ENCODE measurements at places on chromosomes 11 and 22. TPM values are rescaled to one million over a fixed set of nuclear protein-coding genes. Genes with fewer than 3 reads are reported as not detected.

Gene KRTAP5-7
- not detected for total RNA-seq

DNA sequence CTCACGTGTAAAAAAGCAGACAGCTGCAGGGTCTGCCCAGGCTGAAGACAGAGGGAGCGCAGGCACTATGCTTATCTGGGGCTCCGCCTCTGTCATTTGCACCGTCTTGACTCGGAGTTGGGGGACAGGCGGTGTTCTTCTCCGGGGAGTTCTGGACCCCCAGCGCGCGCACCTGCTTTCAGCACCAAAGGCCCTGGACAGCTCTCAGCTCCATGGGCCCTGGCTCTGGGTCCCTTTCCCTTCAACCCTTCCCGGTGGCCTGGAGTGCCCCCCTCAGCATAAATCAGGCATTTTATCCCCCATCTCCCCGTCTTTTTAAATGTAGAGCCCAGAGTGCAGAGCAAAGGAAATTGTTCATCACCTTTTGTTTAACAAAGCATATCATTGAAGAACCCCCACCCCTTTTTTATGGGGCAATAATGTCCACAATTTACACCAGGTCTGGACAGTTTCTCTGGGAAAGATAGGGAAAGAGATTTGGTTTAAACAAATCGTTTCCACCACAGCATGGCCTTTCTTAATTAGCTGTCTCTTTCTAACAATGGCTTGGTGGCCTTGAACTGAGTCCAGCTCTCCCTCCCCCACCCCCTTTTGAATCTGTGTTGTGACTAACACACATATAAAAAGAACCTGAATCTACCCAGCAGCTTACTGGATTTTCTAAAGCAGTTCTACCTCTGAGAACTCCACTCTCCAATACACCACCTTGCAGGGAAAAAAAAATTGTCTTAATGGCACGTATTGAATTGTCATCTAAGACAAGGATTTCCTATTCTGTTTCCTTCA is 1.7 kb downstream of the SEZ6L start:
- peak; percentile 41 for DNase-seq

Gene TMPRSS6
- not detected for total RNA-seq

DNA sequence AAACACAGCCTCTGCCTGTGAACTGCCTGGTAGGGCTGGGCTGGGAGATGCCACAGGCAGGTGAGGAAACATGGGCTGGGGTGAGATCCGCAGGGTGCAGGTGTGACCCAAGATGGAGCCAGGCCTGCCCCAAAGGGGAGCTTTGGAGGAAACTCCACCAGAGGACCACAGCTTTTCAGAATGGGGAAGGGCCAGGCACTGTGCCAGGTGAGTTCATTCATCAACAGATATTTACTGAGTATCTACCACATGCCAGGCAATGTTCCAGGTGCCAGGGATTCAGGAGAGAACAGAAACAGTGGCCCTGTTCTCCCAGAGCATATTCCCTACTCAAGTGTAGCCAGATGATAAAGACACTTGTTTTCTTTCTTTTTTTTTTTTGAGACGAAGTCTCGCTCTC is 11.2 kb downstream of the RTN4RL2 start:
- DNase-seq: no peak

- no peak for DNase-seq
Measured at GRCh38 chr22:47288680-47289079, 526.2 kb downstream of the TBC1D22A start.

Gene OR4C3
- total RNA-seq: not detected

Gene OR10AG1
- not detected for total RNA-seq

DNA sequence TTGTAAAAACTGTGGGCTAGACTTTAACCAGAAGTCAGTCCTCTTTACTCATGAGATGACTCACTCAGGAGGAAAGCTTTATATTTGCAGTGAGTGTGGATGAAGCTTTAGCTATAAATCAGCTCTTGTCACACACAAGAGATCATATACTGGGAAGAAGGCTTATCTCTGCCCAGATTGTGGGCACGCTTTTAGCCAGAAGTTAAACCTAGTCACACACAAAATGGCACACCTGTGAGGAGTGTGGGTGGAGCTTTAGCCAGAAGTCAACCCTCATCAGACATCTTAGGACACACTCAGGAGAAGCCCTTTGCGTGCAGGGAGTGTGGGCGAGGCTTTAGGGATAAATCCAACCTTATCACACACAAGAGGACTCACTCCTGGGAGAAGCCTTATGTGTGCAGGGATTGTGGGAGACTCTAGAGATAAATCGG is 706.9 kb upstream of the LUZP2 start:
- no peak for DNase-seq

DNA sequence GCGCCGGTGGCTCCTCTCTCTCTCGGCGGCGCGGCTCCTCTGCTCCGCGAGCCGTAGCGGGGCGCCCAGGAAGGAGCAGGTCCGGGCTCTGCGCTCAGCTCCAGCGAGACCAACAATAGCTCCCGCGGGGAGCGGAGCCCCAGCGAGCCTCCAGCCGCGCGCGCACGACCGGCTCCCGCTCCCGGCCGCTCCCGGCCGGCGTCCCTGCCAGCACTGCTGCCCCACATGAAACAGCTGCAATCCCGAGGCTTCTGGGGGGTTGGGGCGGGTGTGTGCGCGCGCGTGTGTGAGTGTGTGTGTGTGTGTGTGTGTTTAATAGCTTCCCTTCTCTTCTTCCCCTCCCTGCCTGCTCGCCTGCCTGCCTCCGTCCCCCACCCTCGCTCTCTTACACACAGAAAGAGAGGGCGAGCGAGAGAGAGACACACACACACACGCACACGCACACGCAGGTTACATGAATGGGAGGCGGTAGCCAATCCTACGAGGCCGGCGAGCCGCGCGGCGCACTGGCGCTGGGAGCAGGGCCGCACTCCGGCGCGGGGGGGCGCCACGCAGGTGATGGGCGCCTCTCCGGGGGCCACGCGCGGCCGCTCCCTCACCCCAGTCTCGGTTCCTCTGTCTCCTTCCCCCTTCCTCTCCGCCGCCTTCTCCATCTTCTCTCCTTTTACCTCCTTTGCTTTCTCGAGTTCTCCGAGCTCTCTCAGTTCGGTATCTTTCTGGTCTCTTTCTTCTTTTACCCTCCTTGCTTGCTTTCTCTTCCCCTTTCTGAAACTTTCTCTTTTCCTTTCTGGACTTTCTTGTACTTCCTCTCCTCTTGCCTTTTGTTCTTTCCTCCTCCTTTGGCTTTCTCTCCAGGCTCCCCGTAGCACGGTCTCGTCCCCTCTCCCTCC is at the start of gene TENM4:
Gene TENM4 (minus strand): TSS at position 460 of the 890 bp plus-strand sequence. CDS start 371,086 bp downstream, outside the sequence.
- DNase-seq: peak; percentile 77

DNA sequence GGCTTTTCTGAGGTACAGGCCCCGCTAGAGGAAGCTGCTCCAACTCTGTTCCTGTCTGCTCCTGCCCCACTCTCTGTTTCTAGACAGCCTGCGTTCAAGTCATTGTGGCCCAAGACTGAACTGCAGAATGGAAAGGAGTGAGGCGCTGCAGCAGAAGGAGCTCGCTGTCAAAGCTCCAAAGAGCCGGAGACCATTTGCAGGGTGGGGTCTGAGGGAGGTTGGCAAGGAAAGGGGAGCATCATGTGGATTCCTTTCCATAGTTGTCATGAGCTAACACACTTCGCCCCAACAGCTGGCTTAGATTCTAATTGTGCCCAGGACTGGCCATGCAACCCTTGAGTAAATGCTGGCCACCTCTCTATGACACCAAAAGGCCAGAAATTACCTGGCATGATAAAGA is 18.8 kb downstream of the APOL4 start:
- DNase-seq: no peak

DNA sequence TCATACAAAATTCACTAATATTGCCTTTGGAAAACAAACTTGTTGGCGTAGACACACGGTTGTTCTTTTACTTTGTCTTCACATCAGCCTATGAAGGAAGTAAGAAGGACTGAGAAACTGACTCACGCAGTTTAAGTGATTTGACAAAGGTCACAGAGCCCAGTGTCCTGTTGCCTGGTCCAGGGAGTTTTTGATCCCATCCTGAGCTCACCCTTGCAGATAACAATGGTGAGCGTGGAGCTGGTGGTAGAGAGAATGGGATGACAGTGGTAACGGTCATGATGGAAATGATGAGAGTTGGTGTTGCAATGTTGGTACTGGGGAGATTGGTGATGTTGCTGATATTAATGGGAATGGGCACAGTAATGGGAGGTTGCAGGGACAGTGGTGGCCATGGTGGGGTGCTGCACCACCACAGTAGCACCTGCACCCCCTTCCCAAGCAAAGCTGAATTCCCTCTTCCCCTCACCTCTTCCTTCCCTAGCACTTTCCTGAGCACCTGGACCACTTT is 22.0 kb downstream of the CREB3L1 start:
- no peak for DNase-seq

Gene CLMP
- 4.9 TPM for total RNA-seq

DNA sequence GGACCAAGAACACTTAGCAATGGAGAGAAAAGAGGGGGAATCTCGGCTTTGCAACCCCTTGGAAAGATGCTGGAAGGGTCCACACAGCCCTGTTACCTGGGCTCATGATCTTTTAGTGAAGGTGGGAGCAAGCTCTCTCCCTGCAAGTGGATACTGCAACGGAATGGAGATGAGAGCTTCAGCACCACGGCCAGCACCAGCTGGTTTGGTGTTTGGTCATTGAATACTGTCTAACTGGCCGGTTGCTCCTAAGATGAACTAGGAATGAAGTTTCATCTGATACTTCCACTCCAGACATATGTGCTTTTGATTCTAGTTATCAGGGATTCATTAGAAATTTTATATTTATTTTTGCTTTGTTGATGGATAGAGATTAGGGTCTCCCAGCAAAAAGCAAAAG is 16.3 kb downstream of the HTR3A start:
- DNase-seq: peak; percentile 61

DNA sequence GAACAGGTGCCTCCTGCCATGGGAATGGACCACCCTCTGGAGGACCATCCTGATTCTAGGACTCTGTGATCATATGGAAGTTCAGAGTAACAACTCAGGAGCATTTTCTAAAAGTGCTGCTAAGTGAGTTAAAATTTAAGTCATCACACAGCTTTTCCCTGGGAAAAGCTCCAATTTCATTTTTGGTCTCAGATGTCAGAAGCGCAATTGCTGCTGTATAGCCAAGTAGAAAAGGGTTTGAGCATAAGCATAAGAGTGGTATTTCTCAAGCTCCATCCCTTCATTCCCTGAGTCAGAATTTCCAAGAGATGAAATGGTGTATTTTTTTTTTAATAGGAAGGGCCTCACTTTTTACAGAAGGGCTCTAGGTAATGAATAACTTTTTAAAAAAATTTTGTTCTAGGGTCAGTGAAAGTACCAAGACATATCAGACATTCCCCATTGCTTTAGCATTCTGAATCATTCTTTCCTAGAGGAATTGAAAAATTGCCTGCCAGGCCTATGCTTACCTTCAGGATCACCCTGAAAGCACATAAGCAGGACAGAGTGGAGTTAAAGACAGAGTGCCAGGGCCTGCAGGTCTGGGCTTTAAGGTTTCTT is 564.5 kb upstream of the ISX start:
- DNase-seq: no peak

GRCh38 chr11:86765878-86766277 is 34.5 kb upstream of the PRSS23 start:
- no peak for DNase-seq

DNA sequence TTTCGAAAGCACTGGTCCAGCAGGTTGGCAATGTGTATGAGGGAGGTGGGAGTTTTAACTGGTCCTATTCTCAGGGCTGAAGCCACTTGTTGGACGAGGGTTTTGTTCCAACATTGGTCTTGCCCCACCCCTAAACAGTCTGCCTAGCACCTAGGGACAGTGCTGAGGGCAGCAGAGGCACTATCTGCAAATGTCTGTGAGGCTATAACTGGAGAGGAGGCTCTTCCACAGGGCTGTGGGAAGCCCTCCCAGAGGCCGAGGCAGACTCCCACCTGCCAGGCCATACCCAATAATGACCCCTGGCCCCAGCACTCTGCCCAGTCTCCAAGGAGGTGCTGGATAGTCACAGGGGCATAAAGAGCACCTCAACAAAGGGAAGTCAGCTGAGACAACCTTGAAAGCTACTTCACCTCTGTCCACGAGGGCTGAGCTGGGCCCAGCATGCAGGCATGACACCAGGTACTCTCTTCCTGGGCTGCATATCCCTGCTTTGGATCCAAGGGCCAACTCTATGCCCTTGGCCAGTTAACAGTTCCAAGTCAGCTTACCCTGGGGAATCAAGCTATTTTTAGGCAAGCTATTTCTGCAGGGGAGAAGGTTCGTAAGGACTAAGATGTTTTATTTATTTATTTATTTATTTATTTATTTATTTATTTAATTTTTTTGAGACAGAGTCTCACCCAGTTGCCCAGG is 40.2 kb upstream of the SLC25A1 start:
- DNase-seq: peak; percentile 42
